ENCODE measurements at places on chromosomes 6 and 20.

GRCh38 chr6:7591770-7592169 is 1.8 kb downstream of the SNRNP48 start:
- DNase-seq, result no peak

DNA sequence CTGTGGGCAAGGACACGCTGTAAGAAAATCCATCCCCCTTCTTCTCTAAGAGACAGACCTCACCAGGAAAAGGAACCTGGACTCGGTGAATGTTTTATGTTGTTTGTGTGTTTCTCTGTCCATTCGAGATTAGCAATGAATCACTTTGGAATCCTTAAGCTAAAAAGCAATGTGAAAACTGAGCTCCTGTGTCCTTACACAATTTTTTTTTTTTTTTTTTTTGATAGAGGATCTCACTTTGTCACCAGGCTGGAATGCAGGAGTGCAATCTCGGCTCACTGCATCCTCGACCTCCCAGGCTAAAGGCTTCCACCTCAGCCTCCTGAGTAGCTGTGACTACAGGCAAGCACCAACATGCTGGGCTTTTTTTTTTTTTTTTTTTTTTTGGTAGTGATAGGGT is 32.1 kb downstream of the BFSP1 start:
- no peak for DNase-seq

- DNase-seq, result no peak
Measured at GRCh38 chr6:14569394-14569793, 451.8 kb downstream of the CD83 start.

- no peak for DNase-seq
Measured at GRCh38 chr20:56373942-56374341, 15.2 kb downstream of the FAM210B start.

GRCh38 chr6:56347526-56347925 is 100.1 kb upstream of the COL21A1 start:
- DNase-seq, result no peak

- no peak for DNase-seq
Measured at GRCh38 chr6:93294879-93295278, 124.5 kb downstream of the EPHA7 start.

GRCh38 chr6:12160326-12160725 is 129.8 kb upstream of the EDN1 start:
- no peak for DNase-seq

DNA sequence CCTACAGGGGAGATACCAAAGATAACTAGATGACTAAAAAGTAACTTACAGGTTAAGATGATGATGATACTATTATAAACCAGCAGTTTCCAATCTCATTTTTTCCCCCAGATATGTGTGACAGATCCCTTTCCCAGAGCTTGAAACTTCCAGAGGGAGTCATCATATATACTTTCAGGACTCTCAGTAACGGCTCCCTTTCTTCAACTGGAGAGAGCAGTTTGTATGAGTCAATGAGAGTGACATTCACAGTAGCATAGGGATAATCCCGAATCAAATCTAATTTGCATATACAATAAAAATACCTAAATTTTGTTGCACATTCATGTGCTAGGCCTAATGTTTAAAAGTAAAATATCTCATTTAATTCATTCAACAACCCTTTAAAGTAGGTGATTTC is 29.7 kb downstream of the IGF2R start:
- DNase-seq, result no peak

- DNase-seq, result no peak
Measured at GRCh38 chr6:84767526-84768201, 3.3 kb upstream of the TBX18 start.

DNA sequence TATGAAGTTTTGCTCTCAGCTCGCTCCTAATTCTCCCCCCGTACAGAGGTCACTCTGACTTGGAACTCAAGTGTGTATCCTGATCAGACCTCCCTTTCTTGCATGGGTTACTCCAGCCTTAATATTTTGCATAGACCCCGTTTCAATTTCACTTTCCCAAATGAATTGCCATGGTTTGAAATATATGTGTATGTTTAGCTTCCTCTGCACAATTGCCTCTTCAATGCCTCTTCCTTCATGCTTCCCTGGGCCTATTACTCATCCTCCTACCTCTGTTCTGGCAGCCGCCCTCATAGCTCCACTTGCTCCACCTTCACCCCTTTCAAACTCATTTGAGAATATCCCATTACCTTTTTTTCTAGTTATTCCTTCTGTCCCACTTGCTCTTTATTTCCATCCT is 90.0 kb upstream of the SAMD5 start:
- no peak for DNase-seq

DNA sequence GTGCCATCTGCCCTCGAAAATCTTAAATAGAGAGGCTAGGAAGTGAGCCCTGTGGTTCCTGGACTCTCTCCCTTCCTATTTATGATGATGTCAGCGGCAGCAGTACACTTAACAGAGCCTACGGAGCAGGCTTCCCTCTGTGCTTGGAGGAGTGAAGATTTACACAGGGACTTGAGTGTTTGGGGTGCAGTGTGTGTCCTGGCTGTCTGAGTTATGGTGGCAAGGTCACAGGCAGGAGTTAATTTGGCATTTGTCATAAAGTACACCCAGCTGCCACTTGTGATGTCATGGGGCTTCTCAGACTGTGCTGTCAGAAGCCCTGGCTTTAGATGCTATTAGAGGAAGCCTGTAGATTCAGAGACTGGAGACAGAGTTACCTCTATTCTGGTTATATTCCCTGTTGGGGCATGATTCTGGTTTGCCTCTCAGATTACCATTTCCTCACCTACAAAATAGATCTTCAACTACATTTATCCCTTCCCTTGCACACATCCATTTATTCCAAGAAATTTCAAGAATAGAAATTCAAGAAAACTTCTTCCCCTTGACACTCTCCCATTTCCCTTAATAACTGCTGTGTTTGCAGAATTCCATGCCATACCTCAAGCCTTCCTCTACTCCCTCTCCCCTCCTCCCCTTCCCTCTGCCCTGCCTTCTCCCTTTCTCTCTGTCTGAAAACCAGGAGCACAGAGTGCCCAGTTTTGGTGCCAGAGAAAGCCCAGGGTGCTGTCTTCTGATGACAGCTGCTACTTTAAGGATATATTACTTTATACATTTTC is 72.1 kb downstream of the SLC24A3 start:
- no peak for DNase-seq

DNA sequence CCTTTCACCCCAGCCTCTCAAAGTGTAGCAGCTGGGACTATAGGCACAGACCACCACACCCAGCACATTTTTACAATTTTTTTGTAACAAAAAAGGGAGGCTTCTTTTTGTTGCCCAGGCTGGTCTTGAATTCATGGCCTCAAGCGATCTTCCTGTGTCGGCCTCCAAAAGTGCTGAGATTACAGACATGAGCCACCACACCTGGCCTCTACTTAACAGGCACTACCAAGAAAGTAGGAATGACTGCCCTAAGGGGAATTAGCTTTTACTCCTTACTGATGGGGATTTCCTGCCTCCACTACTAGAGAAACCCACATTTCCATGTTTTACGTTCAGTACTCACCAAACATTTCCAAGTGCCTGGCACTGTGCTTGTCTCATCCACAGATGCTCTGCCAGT is 109.6 kb downstream of the CARMIL1 start:
- no peak for DNase-seq

GRCh38 chr6:17311595-17312311 is 30.6 kb downstream of the RBM24 start:
- no peak for DNase-seq

DNA sequence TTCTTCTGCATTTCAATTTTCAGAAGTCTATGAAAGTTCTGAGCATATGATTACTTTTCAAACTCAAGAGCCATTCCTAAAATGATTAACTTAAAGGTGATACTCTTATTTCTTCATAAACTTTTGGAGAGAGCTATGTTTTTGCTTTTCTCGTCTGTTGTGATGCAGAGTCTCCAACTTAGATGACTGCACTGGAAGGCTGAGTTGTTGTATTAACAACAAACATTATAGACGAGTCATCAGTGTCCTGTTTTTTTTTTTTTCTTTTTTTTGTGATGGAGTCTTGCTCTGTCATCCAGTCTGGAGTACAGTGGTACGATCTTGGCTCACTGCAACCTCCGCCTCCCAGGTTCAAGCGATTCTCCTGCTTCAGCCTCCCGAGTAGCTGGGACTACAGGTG is 101.9 kb downstream of the CD109 start:
- DNase-seq, result no peak

GRCh38 chr20:347317-347639 is 367 bp downstream of the NRSN2 start:
- no peak for DNase-seq

DNA sequence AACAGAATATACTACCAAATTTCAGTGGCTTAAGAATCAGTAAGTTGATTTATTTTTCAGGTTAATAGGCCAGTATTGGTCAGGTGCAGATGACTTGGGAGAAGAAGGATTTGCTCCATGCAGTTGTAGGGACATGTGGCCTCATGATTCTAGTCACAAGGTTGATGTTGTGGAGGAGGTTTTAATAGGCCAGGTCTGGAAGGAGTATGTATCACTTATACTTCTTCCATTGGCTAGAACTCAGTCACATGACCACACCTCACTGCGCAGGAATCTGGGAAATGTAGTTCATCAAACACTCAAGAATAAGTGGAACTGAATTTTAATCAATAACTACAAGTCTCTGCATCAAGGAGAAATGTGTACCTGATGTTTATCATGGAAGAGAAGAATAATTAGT is 281.5 kb upstream of the QKI start:
- no peak for DNase-seq

GRCh38 chr6:43367245-43367984 is 2.0 kb downstream of the ZNF318 start:
- DNase-seq, result no peak

DNA sequence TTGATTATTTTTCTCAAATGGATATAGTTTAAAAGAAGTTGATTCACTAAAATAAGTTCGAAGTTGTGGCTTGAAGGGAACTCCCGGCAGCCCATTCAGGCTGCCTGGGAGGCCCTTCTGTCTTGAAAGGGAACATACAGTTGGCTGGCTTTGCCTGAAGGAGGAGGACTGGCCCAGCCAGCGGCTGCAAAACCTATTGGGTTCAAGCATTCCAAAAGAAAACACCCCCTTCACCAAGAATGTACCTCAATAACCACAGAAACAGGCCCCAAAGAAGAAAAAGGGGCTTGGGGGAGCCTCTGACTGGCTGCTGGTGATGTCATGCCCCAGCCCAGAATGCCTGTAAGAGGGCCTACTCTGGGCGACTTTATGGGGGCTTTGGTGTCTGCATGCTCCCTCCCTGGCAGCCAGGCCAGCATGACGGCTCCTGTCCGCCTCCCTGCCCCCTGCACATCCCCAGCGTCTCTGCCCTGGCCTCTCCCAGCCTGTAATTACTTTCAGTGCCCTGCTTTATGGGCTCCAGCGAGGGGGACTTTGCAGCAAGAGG is 36.5 kb downstream of the MAFB start:
- no peak for DNase-seq

- DNase-seq, result no peak
Measured at GRCh38 chr20:2814587-2815051, at the start of gene C20orf141. Gene C20orf141 (plus strand): TSS chr20:2814987. CDS start chr20:2815185, 198 bp downstream.

DNA sequence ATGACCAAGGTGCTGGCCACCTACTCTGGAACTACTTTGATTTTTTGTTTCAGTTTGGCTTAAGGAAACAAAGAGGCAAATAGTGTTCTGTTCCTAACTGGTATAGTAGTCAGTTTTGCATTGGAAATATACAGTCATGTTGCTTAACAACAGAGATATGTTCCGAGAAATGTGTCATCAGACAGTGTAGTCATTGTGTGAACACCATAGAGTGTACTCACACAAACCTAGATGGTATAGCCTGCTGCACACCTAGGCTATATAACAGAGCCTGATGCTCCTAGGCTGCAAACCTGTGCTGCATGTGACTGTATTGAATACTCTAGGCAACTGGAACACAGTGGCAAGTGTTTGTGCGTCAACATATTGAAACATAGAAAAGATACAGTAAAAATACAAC is 80.4 kb downstream of the ARID1B start:
- no peak for DNase-seq

DNA sequence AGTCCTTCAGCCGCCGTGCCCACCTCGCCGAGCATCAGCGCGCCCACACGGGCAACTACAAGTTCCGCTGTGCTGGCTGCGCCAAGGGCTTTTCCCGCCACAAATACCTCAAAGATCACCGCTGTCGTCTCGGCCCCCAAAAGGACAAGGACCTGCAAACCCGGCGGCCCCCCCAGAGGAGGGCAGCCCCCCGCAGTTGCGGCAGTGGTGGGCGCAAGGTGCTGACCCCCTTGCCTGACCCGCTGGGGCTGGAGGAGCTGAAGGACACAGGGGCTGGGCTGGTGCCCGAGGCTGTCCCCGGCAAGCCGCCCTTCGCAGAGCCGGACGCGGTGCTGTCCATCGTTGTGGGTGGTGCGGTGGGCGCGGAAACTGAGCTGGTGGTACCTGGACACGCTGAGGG is 20.1 kb upstream of the CHMP4B start:
- DNase-seq, result no peak

- no peak for DNase-seq
Measured at GRCh38 chr6:46254331-46254730, 83.6 kb upstream of the ENPP5 start.

GRCh38 chr6:110543106-110543505 is 66.7 kb upstream of the SLC22A16 start:
- no peak for DNase-seq

DNA sequence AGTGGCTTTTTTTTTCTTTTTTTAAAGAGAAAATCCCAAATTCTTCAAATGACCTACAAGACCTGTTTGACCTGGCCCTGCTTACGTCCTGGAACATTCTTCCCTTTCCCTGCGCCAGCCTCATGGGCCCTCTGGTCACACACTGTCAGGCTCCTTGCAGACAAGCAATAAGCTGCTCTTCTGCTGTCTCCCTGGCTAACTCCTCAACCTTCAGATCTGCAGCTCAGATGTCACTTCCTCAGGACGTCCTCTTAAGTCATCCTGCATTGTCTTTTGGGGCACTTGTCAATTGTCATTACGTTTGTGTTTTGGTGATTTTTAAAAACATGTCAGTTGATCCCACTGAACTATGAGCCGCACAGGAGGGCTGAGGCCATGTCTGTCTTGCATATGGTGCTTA is 28.9 kb upstream of the SLC35D3 start:
- no peak for DNase-seq

DNA sequence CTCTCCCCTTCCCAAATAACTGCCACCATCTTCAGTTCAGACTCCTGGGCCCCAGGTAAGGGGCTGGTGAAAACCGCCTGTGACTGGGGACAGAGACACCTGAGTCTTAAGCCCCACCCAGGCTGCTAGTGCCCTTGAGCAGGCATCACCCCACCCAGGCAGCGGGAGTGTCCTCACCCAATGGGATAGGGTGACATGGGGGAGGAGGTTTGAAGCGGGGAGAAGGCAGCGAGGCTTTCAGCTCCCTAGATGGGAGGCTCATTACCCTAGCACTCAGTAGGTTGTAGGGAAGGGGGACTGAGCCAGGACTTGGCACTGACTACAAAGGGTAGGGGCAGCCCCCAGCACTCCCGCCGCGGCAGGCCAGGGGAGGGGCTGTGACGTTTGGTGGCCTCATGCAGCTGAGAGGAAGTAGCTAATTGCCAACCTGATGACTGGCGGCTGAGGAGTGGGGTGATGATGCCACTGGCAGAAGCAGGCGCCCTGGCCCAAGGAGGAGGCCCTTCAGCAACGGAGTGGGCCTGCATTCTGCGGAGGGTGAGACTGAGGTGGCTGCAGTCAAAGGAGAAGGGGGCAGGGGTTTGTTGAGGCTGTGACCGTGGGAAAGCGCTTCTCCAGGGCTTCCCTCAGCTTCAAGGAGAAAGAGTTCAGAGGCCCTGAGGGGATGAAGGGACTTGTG is 126.9 kb downstream of the MRPL14 start:
- no peak for DNase-seq
